ENCODE measurements at places on chromosomes 13 and 19. TPM values are rescaled to one million over a fixed set of nuclear protein-coding genes. Genes with fewer than 3 reads are reported as not detected.

The RAD23A gene
- 186 TPM for total RNA-seq

The PSG11 gene
- not detected for total RNA-seq

The ZNF726 gene
- 0.80 TPM for total RNA-seq

DNA sequence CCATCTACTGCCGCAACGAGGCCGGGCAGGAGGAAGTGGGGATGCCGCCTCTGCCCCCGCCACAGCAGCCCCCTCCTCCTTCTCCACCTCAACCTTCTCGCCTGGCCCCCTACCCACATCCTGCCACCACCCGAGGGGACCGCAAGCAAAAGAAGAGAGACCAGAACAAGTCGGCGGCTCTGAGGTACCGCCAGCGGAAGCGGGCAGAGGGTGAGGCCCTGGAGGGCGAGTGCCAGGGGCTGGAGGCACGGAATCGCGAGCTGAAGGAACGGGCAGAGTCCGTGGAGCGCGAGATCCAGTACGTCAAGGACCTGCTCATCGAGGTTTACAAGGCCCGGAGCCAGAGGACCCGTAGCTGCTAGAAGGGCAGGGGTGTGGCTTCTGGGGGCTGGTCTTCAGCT, 3.4 kb upstream of the NUP62 start:
- DNase-seq = no peak
- H3K27ac ChIP-seq = peak overlapping the region; percentile 35
- no peak overlapping the region for H3K4me3 ChIP-seq
- H3K4me1 ChIP-seq = peaks cover 22% of the 10 kb centered on the region

DNA sequence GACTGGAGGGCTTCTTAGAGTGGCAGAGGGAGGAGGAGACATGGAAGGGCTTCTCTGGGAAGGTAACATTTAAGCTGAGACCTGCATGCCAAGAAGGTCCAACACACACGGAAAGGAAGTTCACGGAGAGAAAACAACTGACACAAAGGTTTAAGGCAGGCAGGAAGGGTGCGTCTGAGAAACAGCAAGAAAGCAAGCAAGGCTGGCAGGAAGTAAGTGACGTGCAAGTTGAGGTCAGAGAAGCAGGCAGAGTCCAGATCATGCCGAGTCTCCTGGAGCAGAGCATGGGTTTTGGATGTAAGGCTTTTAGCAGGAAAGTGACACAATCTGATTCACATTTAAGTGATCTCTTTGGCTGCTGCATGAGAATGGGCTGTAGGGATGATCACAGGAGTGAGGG, 60.5 kb downstream of the ATP7B start:
- H3K27me3 ChIP-seq = peaks cover 21% of the 10 kb centered on the region
- H3K36me3 ChIP-seq = no peaks in the 10 kb centered on the region
- no peak for DNase-seq
- H3K4me3 ChIP-seq = no peak overlapping the region

Measured in A673 (cell line).